ENCODE measurements at places on chromosomes 1 and 21. TPM values are rescaled to one million over a fixed set of nuclear protein-coding genes. Genes with fewer than 3 reads are reported as not detected.

- DNase-seq = no peak
Measured at GRCh38 chr1:221801251-221801661, 59.4 kb upstream of the DUSP10 start.

The HSD3B1 gene
- not detected for total RNA-seq

The TMEM81 gene
- total RNA-seq = 2.6 TPM

DNA sequence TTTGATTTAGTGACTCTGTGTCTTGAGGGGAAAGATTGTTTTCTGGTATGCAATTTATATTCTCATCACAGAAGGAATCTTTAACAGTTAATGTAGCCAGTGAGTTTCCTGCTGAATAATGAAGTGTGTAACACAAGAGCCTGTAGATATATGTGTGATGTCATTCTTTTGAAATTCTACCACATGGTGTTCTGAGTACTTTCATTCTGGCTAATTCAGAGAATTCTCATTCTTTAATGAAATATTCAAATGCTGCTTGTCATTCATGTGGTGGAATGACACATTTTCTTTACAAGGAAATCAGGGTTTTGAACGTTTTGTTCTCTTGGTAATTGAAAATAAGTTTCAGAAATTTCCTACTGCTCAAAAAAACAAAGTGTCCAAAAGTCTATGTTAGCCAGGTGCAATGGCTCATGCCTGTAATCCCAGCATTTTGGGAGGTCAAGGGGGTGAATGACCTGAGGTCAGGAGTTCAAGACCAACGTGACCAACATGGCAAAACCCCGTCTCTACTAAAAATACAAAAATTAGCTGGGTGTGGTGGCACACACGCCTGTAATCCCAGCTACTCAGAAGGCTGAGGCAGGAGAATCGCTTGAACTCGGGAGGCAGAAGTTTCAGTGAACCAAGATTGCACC is 79.6 kb downstream of the MAP3K21 start:
- DNase-seq = no peak

DNA sequence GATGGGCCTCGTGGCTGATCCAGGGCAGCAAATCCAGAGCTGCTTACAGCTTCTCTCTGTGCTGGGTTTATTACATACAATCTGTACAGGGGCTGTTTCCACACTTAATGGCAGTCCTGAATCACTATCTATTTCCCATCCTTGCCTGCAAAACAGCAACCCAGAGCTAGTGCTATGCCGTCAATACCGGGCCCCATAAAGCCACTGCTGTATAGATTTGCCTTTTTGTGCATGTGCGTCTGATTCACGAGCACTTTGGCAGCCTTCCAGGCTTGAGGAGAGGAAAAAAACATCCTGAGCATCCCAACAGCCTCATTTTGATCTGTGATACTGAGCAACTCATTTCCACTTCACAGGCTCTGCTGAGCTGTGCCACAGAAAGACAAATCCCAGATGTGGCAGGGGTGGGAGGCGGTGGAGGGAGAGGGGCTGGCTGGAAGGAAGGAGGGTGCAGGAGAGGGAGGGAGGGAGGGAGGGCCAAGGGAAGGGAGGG is 65.2 kb upstream of the TARBP1 start:
- DNase-seq = no peak

The S100A12 gene
- total RNA-seq = not detected

The AMY1C gene
- not detected for total RNA-seq

DNA sequence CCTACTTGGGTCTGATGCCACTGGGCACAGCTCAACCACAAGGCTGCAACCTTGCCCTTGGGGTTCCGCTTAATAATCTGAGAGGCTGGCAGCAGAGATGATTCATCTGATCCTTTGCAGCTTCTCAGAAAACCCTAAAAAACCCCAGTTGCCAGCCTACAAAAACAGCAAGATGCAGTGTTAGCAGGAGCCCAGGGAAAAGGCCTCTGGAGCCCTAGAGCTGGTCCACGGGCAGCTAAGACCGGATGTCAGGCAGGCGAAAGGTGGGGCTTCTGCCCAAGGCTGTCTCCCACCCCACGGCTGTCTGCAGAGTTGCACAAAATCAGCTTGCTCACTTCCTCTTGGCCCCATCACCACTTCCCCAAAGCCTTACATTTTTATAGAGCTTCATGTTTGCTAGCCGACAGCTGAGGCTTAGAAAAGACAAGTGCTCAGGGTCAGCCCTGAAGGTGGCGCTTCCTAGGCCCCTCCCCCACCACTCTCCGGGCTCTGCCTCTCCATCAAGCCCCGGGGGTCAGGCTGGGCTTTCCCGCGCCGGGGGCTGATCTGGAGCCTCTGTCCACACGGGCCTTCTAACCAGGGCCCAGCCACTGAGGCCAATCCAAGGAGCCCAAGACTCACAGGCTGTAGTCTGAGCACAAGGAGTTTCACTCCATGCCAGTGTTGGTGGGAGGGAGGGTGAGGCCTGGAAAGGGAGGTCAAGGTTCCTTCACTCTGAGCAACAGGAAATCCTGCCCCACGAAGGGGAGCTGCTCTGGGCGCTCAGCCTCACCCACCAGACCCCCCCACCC is 4.2 kb upstream of the ADORA3 start:
- DNase-seq = peak; percentile 82

The TP73 gene
- 1.6 TPM for total RNA-seq

DNA sequence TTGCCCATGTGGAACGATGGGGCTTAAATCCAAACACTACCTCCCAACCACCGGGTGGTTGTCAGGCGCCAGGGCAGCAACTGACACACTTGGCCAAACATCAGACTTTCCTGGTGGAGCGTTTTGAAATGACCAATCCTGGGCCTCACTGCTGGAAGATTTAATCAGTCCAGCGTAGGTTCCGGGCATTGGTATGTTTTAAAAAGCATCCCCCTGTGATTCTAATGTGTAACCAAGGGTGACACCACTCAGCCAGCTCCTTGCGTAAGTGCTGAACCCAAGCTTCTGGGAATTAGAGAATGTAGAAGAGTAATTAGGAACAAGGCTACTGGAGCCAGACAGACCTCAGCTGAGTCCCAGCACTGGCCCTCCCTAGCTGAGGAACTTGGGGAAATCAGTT is 44.8 kb upstream of the KAZN start:
- no peak for DNase-seq

DNA sequence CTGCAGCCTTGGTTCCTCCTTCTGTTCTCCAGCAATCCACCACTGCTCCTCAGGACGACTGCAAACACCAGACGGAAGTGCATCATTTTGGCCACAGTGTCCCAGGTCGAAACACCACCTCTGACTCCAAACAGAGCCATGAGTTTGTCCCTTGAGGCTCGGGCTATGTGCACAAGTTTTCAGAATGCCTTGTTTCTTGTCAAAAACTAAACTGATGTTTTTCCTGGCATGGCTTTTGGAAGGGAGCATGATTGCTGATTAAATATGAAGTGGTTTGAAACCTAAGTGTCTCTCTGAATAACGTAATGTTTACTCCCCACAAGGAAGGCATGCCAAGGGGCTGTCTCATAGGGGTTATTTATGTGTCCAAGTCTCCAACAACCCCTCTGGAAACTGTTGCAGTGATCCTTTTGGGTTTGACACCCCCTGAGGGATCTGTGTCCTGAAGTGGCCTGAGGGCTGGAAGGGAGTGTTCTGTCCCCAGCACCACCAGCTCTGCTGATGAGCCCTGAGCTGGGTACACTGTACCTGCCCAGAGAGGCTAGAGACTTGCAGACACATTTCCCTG is 132.7 kb downstream of the PLPP3 start:
- no peak for DNase-seq

GRCh38 chr1:198637916-198638437 is 863 bp upstream of the PTPRC start:
- DNase-seq = no peak

- DNase-seq = no peak
Measured at GRCh38 chr21:37450445-37450941, 83.9 kb downstream of the DYRK1A start.

DNA sequence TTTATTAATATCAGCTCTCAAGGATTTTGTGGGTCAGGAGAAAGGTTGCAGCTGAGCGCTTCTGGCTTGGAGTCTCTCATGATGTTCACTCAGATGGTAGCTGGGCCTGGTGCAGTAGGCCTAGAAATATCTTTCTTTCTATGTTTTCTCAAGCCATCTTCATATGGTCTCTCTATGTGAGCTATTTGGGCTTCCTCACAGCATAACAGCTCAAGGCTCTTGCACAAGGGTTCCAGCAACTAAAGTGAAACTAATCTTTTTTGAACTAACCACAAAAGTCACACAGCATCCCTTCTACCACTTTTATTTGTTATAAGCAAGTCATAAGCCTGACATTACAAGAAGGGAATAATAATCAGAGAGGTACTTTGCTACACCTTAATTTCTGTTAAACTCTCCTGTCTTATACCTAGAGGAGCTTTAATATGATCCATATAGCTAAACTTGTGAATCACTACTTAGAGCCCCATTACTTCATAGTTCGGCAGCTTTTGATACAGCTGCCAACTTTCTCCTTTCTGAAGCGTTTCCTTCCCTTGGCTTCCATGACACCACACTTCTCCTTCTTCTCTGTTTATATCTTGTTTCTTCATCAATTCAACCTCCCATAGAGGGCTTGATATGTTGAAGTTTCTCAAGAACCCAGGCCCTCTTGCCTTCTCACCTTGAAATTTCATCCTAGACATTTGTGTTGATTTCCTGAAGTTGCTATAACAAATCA is 720.2 kb downstream of the LTN1 start:
- DNase-seq = no peak

DNA sequence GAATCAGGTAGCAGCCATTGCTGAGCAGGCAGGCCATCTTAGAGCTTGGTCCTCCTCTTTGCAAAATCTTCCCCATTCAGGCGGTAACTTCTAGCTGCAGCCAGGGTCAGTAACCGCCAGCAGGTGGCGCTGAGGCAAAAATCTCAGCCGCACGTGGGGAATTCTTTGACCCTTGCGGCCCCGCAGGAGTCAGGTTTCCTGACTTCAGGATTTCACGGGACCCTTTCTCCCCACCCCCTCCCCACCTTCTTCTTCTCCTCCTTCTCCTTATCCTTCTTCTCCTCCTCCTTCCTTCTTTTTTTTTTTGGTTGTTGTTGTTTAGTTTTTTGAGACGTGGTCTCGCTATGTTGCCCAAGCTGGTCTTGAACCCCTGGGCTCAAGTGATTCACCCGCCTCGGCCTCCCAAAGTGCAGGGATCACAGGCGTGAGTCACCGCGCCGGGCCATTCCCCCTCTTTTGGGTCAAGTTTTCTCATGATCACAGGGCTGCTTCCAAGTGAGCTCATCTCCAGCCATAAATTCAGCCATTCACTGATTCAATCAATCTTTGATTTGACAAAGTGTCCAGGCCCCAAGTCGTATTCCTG is 33.4 kb upstream of the TENT5B start:
- DNase-seq = peak; percentile 84

DNA sequence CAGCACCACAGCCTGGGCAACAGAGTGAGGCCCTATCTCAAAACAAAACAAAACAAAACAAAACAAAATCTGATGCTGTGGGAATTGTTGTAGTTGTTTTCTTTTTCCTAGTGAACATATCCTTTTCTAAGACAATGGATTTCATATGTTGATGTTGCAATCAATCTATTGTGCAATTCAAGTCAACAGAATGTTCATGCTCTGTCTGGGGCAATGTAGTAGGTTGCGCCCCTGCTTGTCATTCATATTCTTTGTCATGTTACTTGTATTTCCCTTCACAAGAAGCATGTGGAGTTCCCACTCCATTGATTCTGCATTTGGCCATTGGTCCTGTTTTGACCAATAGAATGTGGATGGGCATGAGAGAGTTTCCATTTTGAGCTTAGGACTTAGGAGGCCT is 223.9 kb downstream of the DUSP10 start:
- DNase-seq = no peak

DNA sequence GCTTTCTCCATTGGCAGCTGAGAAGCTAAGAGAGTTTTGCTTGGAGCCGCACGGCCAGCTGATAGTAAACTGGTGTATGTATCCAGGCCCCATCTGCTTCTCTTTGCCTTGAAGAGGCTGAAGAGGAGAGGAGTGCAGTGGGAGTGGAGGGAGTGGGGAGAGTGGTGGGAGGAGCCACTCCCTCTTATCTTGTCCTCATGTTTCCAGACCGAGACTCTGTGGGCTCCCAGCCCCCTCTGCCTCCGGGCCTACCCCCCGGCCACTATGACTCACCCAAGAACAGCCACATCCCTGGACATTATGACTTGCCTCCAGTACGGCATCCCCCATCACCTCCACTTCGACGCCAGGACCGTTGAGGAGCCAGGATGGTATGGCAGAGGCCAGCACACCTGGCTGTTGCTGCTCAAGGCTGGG is 6.0 kb upstream of the LRRC71 start:
- no peak for DNase-seq

DNA sequence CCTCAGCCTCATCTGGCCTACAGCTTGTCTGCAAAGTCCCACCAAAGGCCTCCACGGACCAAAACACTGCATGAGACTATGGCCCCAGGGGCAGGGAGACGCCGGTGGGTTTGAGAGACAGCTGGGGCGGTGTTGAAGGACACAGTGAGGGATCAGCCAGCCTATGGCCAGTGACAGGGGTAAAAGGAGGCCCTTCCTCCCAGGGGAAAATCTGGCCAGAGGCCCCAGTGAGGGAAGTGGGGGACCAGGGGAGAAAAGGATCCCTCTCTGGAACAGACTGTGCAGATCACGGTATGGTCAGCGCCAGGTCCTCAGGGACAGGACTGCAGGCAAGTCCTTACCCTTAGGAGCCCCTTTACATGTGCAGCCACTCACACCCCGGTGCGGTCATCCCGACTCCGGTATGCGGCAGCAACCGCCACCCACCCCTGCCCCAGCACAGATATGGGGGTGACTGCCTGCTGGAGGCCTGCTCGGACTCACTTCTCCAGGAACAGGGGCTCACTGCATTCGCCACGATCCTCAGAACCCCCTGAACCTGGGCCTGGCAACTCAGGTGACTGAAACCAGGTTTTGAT is 1.3 kb downstream of the CERS2 start:
- DNase-seq = peak; percentile 61

GRCh38 chr1:183986941-183987340 is 50.6 kb downstream of the COLGALT2 start:
- DNase-seq = no peak

DNA sequence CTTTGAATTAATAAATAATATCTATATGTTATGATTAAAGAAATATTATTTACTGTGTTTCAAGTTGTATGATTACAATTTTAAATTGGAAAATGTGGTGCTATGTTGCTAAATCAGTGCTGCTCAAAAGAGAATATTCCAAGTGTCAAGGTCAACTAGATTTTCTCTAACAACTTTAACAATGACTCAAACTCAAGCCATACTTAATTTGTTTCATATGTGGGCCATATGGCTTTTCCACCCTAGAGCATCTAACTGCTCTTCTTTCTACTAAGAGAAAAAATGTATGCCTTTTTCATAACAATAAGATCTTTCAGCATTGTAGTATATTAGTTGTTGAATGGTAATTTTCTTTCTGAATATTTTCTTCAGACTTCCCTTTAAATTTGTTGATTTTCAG is 8.3 kb upstream of the SYT14 start:
- no peak for DNase-seq

Measured in H7 (cell line).